ENCODE measurements at places on chromosomes 12 and 14.

DNA sequence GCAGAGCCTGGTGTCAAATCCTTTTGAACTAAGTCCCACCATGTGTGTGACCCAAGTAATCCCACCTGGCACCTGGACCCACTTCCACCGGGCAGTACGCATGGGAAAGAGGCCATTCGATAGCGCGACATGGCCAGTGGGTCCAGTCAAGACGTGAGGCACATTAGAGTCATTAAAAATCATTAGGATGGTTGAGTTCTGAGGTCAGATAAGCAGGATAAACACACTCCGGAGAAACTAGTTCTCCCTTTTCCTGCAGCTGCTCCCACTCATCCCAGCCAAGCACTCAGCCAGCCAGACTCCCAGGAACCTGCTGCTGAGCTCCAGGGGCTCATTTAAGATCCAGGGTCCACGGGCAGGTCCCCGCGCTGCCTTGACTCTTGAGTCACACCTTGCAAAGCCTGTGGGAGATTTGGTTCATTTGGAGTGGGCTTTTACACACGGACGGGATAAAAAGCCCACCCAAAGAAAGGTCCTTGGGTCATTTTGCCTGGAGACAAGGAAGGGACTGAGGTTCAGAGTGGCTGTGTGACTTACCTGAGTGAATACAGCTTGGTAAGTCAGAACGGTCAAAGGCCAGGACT, 313.9 kb downstream of the BCL11B start:
- DNase-seq: no peak

DNA sequence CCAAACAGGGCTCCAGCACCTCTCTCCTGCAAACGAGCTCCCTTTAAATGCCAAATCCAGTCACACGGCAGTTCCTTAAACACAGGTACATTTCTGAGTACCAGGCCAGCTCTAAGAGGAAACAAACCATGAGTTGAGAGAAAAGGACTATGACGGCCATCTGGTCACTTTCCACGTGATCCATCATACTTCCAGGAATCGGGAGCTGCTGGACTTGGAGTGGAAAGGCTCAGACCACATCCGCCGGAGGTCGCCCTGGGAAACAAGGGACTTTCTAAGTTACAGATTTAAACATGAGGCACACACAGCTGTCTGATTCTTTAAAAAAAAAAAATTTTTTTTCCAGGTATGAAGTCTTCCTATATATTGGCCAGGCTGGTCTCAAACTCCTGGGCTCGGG, 39.2 kb downstream of the ACADS start:
- no peak for DNase-seq

- DNase-seq: no peak
Measured at GRCh38 chr12:90069711-90070110, 361.1 kb upstream of the ATP2B1 start.

DNA sequence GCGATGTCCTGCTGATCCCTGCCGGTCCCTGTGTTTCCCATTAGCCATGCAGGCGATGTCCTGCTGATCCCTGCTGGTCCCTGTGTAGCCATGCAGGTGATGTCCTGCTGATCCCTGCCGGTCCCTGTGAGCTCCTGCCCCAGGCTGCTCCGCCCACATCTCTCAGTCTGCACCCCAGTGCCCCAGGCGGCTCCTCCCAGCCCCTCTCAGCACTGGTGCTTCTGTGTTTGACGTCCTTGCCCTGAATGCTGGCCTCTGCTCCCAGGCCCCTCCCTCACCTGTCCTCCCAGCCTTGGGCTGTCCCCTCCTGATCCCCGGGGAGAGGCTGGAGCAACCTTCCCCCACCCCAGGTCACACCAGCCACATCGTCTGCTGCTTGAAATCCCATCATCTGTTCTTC, 41.4 kb upstream of the TEX22 start:
- no peak for DNase-seq

GRCh38 chr14:55327179-55327578, 56.0 kb downstream of the FBXO34 start:
- no peak for DNase-seq

DNA sequence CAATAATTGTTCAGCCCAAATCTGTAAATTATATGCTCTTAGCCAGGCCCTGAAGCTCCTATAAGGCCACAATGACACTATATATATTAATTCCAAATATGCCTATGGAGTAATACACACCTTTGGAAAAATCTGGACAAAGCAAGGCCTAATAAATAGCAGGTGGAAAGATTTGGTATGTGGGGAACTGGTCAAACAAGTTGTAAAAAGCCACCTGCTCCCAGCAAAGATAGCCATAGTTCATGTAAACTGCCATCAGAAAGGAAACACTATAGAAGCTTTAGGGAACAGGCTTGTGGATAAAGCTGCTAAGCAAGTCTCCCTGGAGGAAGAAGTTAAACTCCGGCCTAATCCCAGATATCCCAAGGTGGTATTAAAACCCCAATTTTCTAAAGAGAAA, 29.7 kb downstream of the PRMT8 start:
- no peak for DNase-seq

DNA sequence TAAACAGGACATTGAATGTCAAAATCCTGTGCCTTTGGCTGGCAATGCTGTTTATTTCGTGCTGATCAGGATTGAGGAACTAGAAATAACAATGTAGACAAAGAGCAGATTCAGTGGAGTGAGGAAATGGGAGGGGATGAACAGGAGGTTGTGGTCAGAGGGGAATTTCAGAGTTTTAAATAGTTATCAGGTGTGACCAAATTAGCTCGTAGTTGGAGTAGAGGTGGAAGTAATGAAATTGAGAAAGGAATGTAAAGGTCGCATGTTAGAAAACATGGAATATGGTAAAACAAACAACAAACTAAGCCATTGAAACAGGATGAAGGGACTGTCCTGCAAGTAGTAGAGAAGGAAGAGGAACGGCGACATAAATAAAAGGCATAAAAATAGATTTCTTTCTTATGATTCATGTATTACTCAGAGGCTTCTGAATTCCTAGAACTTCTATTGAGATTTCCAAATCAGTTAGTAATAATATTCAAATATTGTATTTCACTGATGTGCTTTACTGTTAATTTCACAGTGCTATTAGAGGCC, 9.5 kb upstream of the SAV1 start:
- DNase-seq: no peak

- no peak for DNase-seq
Measured at GRCh38 chr12:132736913-132737312, 24.7 kb downstream of the ANKLE2 start.

DNA sequence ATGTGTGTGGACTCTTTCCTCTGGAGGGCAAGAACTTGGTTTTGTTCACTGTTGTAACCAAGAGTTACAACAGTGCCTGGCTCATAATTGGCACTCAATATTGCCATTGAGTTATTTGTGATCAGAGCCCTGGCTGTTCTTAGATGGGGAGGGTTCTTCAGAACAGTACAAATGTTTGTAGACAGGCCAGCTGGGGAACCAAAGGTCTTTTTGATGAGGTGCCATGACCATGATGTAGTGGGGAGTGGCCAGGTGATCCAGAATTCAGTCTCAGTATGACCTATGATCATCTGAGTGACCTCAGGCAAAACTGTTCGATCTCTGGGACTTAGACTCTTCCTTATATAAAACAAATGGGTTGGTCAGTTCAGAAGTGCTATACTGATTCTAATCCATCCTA, 3.3 kb upstream of the PRKAB1 start:
- DNase-seq: no peak

DNA sequence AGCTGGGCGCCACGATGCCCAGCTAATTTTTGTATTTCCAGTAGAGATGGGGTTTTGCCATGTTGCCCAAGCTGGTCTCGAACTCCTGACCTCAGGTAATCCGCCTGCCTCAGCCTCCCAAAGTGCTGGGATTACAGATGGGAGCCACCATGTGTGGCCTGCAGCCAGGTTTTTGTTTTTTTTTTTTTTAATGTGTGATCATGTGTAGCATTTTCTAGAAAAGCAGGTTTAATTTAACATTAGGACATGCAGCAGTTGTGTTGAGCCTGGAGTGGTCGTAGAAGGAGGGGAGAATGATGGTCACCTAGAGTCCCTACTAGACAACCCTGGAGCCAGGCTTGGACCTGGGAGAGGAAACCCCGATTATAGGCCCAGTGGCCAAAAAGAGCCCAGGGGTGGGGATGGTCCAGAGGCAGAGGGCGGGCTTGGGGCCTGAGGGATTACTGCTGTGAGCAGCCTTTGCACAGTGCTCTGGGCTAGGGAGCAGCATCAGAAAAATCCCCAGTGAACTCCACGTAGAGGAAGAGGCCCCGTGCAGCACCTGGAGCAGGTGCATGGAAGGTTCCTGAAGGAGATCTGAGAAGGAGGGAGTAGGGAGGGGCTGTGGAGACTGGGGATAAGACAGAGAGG, 13.6 kb downstream of the DLK1 start:
- no peak for DNase-seq

- no peak for DNase-seq
Measured at GRCh38 chr14:99703381-99703780, 19.3 kb downstream of the CYP46A1 start.

- DNase-seq: no peak
Measured at GRCh38 chr12:33596061-33596460, 156.4 kb upstream of the SYT10 start.

- DNase-seq: no peak
Measured at GRCh38 chr14:105411985-105412770, 7.4 kb upstream of the MTA1 start.

DNA sequence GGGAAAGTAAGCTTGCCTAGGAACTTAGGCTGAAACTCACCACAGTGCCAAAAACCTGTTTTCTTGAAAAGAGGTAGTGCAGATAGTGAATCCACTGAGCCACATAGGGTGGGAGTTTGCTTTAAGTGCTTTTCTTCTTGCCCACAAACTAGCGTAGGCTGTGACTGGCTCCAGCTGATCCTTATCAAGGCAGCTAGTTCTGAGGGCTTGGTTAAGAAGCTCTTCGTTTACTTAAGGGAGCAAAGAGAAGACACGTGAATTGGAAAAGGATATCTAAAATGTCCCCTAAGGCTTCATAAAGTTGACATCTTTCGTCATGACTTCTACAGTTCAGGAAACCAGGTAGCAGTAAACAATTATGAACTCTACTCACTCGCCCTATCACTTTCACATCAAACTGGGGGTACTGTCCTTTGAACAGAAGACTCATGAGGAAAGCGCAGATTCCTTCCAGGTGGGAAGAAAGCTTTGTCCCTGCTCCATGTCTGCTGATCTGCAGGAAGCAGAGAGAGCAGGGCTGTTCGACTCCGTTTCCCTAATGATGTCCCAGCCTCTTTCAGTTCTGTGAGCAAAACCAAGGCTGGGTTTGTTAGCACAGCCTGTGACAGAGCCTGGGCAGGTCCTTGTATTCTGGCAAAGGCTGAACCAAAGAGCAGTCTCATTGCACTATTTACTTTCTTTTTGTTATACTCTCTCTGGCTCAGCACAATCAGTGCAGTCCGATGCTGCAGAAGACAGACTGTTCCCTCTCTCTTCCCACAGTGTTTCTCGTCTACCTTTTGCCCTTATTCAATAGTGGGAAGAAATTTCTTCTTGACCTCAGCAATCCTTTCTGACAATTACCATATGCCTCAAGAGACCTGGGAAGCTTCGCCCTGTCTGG, 93.5 kb upstream of the ETV6 start:
- DNase-seq: no peak

DNA sequence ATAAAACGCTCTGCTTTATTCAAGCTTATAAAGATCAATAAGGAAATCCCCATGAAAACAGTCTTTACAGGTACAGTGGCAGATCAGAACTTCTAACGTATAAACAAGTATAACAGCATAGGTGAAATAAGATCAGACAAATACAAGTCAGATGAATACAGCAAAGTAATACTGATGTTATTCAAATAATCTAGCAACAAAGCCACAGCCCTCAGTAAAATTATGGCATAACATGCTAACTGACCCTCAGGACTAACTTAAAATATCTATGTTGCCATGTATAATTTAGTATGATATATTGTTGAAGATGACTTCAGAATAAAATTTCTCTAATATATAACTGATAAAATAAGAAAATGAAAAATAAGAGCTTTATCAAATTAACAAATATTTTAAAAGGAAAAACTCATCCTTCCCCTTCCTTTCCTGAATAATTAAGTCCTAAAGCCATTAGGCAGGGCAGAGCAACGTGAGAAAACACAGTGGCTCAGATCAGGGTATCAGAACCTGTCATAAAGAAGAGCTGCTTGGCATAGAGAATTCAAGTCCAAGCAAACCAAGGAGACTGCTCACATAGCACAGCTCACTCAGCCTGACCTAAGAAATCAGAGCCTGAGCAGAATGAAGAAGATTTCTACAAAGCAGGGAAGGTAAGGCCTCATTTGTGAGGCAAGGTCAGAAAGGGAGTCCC, 70.7 kb downstream of the PAWR start:
- no peak for DNase-seq

GRCh38 chr14:105891631-105892452, 365.5 kb downstream of the TMEM121 start:
- DNase-seq: no peak
